ENCODE measurements at places on chromosomes 12 and 14.

DNA sequence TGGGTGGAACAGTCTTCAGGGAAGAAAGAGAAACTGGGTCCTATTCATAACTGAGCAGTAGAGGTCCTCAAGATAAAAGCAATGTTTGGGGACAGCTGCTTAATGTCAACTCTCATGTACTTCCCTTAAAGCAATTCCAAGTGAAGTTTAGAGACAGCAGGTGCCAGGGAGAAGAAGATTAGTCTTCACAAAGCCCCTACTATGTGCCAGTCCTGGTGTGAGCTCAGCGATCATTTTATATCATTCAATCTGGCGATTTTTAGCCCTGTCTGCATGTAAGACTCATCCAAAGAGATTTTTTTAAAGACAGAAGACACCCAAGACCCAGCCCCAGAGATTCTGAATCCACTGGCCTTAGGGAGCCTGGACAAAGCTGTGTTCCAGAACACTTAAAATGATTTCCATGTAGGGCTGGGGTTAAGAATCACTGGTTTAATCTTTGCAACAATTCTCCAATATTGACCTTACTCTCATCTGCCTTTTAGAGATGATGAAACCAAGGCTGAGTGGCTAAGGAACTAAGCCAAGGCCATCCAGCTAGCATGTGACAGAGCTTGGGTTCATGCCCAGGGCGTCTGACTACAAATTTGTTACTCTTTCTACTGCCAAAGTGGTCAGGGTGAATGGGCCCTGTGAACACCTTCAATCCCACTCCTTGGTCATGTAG lies 404.5 kb upstream of the TBX3 start:
- H3K36me3 ChIP-seq = no peaks in the 10 kb centered on the region
- H3K4me3 ChIP-seq = no peak overlapping the region
- no peaks in the 10 kb centered on the region for H3K27me3 ChIP-seq
- H3K4me1 ChIP-seq = no peaks in the 10 kb centered on the region
- DNase-seq = no peak

- no peak for DNase-seq
- no peaks in the 10 kb centered on the region for H3K4me1 ChIP-seq
- H3K27ac ChIP-seq = no peak overlapping the region
These were observed 71.7 kb downstream of the SLC2A13 start for GRCh38 chr12:40034156-40034555.

- peaks cover 5% of the 10 kb centered on the region for H3K27me3 ChIP-seq
- DNase-seq = no peak
- H3K27ac ChIP-seq = no peak overlapping the region
- H3K36me3 ChIP-seq = no peaks in the 10 kb centered on the region
These were observed 531 bp upstream of the EML1 start for GRCh38 chr14:99792551-99793212.

- no peaks in the 10 kb centered on the region for H3K4me1 ChIP-seq
- H3K27me3 ChIP-seq = no peaks in the 10 kb centered on the region
- H3K27ac ChIP-seq = no peak overlapping the region
- DNase-seq = peak; percentile 44
- H3K4me3 ChIP-seq = no peak overlapping the region
- H3K36me3 ChIP-seq = no peaks in the 10 kb centered on the region
These were observed 91.9 kb upstream of the DHRS4 start for GRCh38 chr14:23861666-23862065.

- H3K4me3 ChIP-seq = no peak overlapping the region
- peaks cover 4% of the 10 kb centered on the region for H3K36me3 ChIP-seq
- no peak overlapping the region for H3K27ac ChIP-seq
These were observed 16.7 kb downstream of the CDK2AP1 start for GRCh38 chr12:123254853-123255446.

GRCh38 chr14:21256539-21257393 lies 12.5 kb downstream of the HNRNPC start:
- no peak overlapping the region for H3K4me3 ChIP-seq
- H3K4me1 ChIP-seq = no peaks in the 10 kb centered on the region
- no peaks in the 10 kb centered on the region for H3K27me3 ChIP-seq
- no peak for DNase-seq
- H3K27ac ChIP-seq = no peak overlapping the region

DNA sequence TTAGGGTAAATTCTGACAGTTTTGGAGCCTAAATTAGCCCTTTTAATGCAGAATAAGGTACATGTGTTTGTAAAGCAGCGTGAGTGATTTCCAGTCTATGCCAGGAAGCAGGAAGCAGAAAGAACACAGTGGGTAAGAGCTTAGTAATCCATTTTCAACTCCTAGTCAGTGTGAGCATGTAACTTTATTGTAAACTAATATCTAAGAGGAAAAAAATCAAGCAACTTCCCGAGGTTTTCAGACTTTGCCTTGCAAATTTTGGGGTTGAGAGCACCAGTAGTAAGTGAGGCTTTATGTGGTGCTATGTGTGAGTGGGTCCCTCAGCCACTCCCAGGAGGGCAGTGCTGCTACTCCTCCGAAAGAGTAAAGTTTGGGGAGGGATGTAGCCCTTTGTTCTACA lies 2.9 kb downstream of the CIPC start:
- H3K27ac ChIP-seq = no peak overlapping the region
- no peaks in the 10 kb centered on the region for H3K36me3 ChIP-seq
- no peak overlapping the region for H3K4me3 ChIP-seq

GRCh38 chr12:89674326-89674942 lies 34.2 kb downstream of the ATP2B1 start:
- no peak overlapping the region for H3K4me3 ChIP-seq
- no peaks in the 10 kb centered on the region for H3K4me1 ChIP-seq
- no peak for DNase-seq
- no peaks in the 10 kb centered on the region for H3K36me3 ChIP-seq
- no peaks in the 10 kb centered on the region for H3K27me3 ChIP-seq

GRCh38 chr14:56328021-56328420 lies 209.8 kb downstream of the PELI2 start:
- DNase-seq = no peak
- no peak overlapping the region for H3K27ac ChIP-seq
- no peak overlapping the region for H3K4me3 ChIP-seq
- H3K36me3 ChIP-seq = no peaks in the 10 kb centered on the region
- no peaks in the 10 kb centered on the region for H3K27me3 ChIP-seq

DNA sequence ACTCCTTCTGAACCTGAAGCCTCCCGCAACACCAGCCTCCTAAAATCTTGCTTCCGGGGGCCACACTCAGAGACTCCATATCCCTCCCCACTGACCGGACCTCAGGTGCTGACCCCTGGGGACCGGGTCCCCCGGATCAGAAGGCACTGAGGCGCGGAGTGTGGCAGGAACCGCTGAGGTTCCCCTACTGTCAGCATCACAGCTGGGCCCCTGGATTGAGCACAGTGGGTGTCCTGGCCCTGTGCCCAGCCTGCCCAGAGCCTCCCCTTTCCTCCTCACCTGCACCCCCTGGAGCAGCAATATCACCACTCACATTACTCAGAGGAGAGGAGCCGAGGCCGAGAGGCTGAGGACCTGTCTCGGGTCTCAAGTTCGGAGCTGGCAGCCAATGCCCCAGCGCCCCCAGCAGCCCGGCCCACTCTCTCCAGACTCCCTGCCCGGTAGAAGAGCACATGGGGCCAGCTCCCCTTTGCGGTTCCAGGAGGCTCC lies 101.2 kb upstream of the EIF5 start:
- no peak overlapping the region for H3K4me3 ChIP-seq
- H3K36me3 ChIP-seq = no peaks in the 10 kb centered on the region
- H3K27me3 ChIP-seq = no peaks in the 10 kb centered on the region
- no peak for DNase-seq
- H3K27ac ChIP-seq = no peak overlapping the region

- H3K27ac ChIP-seq = peak overlapping the region; percentile 60
- peak; percentile 93 for DNase-seq
- no peaks in the 10 kb centered on the region for H3K27me3 ChIP-seq
- no peak overlapping the region for H3K4me3 ChIP-seq
- peaks cover 57% of the 10 kb centered on the region for H3K4me1 ChIP-seq
- no peaks in the 10 kb centered on the region for H3K36me3 ChIP-seq
These were observed 5.5 kb downstream of the AJUBA start for GRCh38 chr14:22976620-22977433.

GRCh38 chr12:121145221-121145620 lies 12.5 kb downstream of the P2RX7 start:
- H3K36me3 ChIP-seq = no peaks in the 10 kb centered on the region
- H3K4me1 ChIP-seq = no peaks in the 10 kb centered on the region
- no peak overlapping the region for H3K27ac ChIP-seq
- no peak overlapping the region for H3K4me3 ChIP-seq
- DNase-seq = no peak

- no peak overlapping the region for H3K27ac ChIP-seq
- no peak for DNase-seq
- no peak overlapping the region for H3K4me3 ChIP-seq
- no peaks in the 10 kb centered on the region for H3K36me3 ChIP-seq
These were observed 41.5 kb upstream of the NR2C1 start for GRCh38 chr12:95114766-95115405.

GRCh38 chr14:104293231-104293841 lies 154.9 kb downstream of the KIF26A start:
- H3K27me3 ChIP-seq = no peaks in the 10 kb centered on the region
- H3K36me3 ChIP-seq = no peaks in the 10 kb centered on the region
- no peak for DNase-seq
- H3K4me1 ChIP-seq = no peaks in the 10 kb centered on the region
- no peak overlapping the region for H3K4me3 ChIP-seq

All from small intestine (tissue), 16 donors.